SHP77 (cell line): ENCODE measurements at places on chromosomes 16 and 17.

GRCh38 chr16:53583401-53583800 is 80.4 kb upstream of the AKTIP start:
- DNase-seq: no peak

GRCh38 chr17:43412166-43412565 is 13.4 kb downstream of the ARL4D start:
- DNase-seq: no peak

- DNase-seq: peak; percentile 63
These were observed 23.7 kb upstream of the RCVRN start for GRCh38 chr17:9928601-9929333.

DNA sequence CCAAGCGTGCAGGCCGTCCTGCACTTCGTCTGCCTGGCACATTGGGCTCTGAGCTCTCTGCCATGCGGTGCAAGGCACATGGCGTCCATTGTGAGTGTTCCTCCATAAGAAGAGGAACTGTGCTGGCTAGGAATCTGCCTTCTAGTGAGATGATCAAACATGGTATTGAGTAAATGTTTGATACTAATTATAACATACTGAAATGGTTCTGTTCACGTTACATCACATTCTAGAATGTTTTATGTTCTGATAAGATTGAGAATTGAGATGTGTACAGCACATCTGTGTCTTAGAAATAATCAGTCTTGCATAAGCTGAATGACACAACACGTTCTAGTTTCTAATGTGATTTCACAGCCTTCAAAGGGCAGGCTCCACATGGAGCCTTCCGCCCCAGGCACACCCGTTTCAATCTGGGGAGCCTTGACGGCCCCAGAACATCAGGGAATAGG is 42.9 kb downstream of the USP10 start:
- no peak for DNase-seq

- DNase-seq: no peak
These were observed 48.6 kb downstream of the PRKCA start for GRCh38 chr17:66351033-66351432.

DNA sequence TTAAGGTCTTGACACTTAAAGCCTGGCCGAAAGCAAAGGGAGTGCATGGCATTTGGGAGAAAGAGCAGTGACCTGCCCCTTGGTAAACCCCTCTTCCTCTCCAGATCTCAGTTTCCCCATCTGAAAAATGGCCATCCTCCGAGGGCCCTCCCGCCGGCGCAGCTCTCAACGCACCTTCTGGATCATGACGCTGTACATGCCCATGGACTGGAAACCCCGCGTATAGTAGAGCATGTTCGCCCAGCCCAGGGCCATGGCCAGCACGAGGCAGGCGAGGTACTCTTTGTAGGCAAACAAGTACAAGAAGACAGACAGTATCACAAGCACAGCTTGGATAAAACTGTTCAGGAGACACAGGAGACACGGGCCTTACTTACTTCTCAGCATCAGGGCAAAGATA is 33.6 kb downstream of the TRPV3 start:
- DNase-seq: no peak

- peak; percentile 92 for DNase-seq
These were observed 28.4 kb downstream of the LRRC75A start for GRCh38 chr17:16463358-16464302.

DNA sequence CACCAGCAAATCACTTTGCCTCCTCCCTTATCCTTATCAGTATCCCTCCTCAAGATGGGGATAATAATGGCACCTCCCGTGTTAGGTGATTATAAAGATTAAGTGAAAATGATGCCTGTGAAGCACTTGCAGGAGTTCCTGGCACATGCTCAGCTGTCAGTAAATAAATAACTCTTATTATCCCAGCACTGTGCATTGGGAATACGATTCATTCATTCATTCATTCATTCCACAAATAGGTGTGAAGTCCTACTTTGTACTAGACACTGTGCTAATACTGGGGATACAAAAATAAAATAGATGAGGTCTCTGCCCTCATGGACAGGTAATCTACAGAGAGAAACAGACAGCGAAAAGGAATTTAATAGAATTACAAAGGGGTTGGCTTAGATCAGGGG is 2.0 kb downstream of the XYLT2 start:
- DNase-seq: no peak

DNA sequence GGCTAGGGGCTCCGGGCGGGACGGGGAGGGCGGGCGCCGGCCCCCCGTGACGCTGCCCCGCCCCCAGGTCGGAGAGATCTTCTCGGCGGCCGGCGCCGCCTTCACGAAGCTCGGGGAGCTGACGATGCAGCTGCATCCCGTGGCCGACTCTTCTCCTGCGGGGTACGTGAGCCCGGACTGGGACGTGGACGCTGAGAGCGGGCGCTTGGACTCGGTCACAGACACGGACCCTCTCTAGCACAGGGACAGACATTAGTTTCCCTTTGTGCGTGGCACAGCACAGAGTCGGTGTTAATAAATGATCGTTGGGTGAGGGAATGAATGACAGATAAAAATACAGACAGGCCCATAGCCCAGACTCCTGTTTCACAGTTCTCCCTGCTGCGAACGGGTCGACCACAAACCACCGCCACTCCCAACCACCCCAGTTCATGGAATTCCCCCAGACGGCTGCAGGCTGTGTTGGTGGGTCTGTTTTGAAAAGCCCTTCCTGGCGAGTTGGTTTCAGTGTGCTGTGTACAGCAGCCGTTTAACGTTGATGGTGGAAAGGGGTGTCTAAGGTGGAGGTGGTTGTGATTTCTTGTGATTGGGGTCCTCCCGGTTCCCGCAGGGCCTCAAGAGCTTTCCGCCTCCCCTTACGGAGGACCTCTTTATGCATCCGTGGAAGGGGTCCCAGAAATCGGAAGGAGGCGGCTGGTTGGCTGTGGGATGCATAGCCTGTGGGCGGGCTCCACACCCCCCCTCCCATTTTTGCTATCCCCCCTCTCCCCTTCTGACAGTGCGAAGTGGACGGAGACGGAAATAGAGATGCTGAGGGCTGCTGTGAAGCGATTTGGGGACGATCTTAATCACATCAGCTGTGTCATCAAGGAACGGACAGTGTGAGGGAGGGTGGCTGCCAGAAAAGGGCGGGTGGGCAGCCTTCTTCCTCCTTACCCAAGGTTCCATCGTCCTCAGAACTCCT is 2.9 kb downstream of the RNASEK start:
- DNase-seq: peak; percentile 63

DNA sequence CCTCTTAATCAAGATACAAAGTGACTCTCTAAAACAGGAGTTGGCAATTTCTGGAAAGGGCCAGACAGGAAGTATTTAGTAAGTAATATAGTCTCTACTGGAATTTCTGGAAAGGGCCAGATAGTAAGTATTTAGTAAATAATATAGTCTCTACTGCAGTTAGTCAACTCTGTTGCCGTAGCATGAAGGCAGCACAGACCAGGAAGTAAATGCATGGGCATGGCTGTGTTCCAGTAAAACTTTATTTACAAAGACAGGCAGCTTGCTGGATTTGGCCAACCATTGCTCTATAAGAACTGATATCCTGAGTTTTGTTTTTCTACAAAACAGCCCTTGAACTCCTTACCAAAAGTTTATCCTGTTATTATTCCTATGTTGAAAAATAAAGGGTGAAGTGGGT is 16.9 kb downstream of the LDAF1 start:
- DNase-seq: no peak

DNA sequence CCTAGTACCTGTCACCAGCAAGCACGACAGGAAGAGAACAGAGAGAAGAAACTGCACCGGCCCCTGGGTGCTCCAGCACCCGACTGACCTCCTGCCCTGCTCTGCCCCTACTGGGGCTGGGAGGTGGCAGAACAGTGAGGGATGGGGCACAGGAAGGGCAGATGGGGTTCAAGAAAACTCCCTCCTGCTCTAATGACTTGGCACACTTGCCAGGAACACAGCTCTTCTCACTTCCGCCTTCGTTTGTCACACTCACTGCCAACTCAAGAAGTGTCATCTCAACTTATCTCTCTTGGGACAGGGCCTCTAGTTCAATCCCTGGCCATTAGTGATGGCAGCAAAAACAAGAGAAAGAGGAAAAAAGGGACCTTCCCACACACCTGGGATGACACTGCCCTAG is 42.7 kb upstream of the ICAM2 start:
- no peak for DNase-seq

GRCh38 chr17:27343294-27343693 is 49.4 kb downstream of the WSB1 start:
- DNase-seq: no peak

- no peak for DNase-seq
These were observed 17.3 kb downstream of the CDR2 start for GRCh38 chr16:22356930-22357634.

GRCh38 chr17:51013322-51013721 is 107.3 kb downstream of the SPAG9 start:
- no peak for DNase-seq

GRCh38 chr17:67509390-67510287 is 132.6 kb downstream of the PITPNC1 start:
- DNase-seq: no peak

DNA sequence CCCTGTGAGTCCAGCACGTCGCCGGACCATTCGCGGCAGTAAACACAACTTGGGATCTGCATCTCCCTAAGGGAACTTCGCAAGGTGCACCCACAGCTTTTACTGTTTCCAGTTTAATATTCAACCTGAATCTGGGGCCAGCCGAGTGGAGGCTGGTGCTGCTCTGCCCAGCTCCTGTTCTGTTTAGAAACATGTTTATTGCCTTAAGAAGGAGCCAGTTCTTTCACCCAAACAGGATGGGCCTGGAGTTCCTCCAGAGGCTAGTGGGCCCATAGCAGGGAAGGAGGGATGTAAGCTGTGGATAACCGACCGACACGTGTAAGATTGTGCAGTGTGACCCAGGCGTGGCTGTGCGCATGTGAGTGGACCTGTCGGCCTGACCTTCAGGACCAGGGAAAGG is 17.4 kb downstream of the TBC1D24 start:
- no peak for DNase-seq

DNA sequence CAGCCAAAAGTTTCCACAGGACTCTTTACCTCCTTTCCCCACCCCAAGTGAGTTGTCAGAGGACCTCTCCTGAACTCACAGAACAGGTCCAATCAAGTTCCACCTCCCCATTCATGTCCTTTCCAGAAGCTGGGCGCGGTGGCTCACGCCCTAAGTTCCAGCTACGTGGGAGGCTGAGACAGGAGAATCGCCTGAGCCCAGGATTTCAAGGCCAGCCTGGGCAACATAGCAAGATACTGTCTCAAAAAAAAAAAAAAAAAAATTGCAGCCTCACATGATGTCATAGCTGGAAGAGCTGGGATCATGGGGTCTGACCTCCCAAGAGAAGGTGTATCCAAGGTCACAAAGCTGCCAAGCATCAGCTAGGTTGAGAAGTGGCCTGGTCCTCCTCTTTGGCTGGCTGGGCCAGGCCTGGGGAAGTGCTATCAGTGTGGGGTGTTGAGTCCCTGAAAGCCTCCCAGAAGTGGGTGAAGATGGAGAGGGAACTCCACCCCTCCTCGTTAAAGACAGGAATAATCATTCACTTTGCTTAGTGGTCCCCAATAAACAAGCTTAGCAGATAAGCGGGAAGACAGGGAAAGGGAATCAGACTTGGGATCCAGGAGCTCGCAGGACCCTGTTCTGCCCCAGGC is 5.5 kb upstream of the MNT start:
- DNase-seq: no peak

- no peak for DNase-seq
These were observed 165.4 kb downstream of the COPRS start for GRCh38 chr17:31693433-31694220.

DNA sequence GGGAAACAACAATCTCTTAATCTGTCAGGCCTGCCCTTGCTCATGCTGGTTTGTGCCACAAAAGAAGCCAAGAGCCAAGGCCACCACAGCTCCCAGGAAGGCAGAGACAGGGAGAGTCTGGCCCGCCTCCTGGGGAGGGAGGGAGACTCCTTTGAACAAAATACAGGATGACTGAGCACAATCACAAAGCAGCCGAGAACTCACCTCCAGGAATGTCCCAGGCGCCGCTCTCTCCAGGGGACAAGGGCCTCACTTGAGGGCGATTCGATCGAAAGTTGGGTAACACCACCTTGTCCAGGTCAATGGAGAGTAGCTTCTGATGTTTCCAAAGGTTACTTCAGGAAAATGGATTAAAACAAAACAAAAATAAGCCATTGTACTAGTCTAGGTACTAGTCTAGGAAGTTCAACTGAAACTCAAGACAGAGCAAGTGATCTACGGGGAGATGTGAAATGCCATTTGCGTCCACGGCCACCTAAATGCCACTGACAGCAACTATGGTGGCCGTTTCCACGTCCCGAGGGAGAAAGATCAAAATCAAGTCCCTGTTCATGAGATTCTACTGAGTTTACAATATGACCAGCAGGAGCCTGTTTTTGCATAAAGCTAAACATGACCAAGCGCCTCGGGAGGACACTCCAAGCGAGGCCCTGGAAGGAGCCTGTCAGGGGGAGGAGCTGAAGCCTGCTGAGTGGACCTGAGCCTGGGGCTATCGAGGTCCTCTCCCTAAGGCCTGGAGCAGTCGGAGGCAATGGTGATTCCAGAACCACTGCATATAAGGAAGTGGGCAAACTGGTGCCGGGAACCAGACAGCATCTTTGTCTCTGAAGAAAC is 13.4 kb upstream of the SLC38A8 start:
- DNase-seq: no peak

GRCh38 chr16:4646773-4647643 is 22.4 kb downstream of the MGRN1 start:
- DNase-seq: no peak

DNA sequence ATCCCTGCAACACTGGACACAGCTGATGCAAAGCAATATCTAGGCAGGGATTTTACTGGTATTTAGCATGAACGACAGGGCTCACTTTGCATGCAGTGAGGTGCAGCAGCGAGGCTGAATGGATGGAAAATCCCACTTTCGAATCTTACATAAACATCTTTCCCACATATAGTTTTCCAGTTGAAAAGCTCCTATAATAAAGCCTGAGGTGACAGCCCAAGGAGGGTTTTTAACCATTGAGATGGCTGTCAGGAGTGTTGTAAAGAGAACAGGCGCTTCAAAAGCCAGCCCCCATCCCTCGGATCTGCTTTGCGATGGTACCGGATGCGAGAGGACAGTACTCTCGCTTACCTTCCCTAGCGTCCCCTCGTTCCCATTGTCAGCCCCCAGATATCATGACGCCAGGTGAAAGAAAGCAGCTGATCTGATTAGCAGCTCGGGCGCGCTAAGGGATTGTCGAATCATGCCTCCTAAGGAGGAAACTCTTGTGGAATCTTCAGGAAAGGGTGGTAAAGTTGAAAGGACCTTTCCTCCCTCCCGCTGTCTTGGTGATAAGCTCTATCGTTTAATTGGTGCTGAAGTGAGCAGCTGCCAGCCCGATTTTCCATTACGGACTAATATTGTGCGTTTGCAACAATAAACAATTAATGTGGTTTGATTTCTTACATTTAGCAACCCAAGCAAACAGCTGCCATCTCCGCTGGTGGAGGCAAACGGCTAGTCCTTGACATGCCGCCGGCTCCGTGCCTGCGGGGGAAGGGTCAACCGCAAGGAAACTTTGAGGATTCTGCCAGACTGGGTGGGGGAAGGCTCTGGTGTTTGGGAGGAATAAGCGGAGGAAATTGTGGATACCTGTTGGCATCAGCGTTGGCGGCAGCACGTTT is 1.8 kb downstream of the CDH8 start:
- no peak for DNase-seq

- DNase-seq: no peak
These were observed 26.3 kb upstream of the GAS7 start for GRCh38 chr17:10224582-10225195.
